ENCODE measurements at places on chromosomes 4 and X. TPM values are rescaled to one million over a fixed set of nuclear protein-coding genes. Genes with fewer than 3 reads are reported as not detected.

GRID2 gene
- 1.7 TPM for total RNA-seq

GRCh38 chr4:131046821-131047220, 1950.9 kb downstream of the C4orf33 start:
- no peak overlapping the region for H3K27ac ChIP-seq
- H3K36me3 ChIP-seq = no peaks in the 10 kb centered on the region
- DNase-seq = no peak
- no peaks in the 10 kb centered on the region for H3K27me3 ChIP-seq

DNA sequence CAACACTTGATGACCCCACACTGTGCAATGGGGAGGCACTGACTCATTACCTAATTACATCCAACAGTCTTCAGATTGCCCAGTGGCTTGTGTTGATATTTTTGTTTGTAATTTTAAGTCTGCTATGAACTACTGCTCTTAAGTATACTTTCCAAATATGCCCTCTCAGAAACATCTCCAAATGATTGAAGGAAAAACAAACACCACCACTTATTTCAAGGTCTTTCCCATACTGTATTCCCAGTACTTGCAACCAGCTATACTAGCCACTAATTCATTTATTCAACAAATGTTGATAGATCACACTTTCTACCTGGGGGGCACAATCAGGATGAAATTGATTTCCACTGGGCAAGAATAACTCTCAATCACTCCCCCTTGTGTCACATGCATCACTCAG, 302.2 kb upstream of the CPEB2 start:
- H3K4me3 ChIP-seq = no peak overlapping the region
- H3K36me3 ChIP-seq = no peaks in the 10 kb centered on the region
- peaks cover 14% of the 10 kb centered on the region for H3K27me3 ChIP-seq
- H3K27ac ChIP-seq = no peak overlapping the region
- DNase-seq = no peak
- no peaks in the 10 kb centered on the region for H3K4me1 ChIP-seq

GRCh38 chr4:53559021-53559620, 32.2 kb downstream of the LNX1 start:
- H3K4me3 ChIP-seq = no peak overlapping the region
- no peak for DNase-seq
- H3K4me1 ChIP-seq = peaks cover 6% of the 10 kb centered on the region

Data from type B pancreatic cell (in vitro differentiated cells).